ENCODE measurements at places on chromosomes 1 and 21.
A peak's percentile ranks its signal among the peaks of the same experiment; 100 is the strongest.

DNA sequence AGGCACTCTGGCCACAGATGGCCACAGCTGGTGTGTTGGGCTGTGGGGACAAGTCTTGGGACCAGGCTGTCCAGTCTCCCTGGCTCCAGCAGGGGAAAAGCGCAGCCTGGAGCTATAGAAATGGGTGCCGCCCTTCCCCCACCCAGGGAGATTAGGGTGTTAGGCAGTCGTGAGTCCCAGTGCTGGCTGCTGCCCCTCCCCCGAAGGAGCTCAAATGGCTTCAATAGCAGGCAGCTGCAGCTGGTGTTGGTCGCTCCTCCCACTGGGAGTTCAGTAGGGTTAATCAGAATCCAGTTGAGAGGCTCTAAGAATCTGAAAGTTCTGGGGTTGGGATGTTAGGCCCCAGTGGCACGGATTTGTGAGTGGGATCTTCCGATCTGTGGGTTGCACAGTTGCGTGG is 595.6 kb upstream of the PKN2 start:
- no peak for DNase-seq

GRCh38 chr1:201740670-201741111 is 88.3 kb upstream of the IPO9 start:
- no peak for DNase-seq

DNA sequence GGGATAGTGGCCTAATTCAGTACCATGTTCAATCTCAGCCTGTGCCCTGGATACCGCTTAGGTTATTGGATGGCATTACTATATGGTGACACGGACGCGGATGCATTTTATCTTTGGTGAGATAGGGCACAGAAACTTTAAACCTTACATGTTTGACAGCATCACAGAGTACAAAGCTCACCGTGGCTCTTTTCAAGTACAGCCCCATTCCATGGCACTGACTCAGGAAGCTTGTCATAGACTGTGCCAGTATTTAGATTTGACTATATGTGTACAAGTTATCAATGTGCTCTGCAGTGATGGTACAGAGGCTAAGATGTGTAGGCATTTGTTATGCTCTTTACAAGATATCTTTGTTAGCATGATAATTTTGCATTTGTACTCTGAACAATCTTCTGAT is 169.0 kb downstream of the RYR2 start:
- no peak for DNase-seq

DNA sequence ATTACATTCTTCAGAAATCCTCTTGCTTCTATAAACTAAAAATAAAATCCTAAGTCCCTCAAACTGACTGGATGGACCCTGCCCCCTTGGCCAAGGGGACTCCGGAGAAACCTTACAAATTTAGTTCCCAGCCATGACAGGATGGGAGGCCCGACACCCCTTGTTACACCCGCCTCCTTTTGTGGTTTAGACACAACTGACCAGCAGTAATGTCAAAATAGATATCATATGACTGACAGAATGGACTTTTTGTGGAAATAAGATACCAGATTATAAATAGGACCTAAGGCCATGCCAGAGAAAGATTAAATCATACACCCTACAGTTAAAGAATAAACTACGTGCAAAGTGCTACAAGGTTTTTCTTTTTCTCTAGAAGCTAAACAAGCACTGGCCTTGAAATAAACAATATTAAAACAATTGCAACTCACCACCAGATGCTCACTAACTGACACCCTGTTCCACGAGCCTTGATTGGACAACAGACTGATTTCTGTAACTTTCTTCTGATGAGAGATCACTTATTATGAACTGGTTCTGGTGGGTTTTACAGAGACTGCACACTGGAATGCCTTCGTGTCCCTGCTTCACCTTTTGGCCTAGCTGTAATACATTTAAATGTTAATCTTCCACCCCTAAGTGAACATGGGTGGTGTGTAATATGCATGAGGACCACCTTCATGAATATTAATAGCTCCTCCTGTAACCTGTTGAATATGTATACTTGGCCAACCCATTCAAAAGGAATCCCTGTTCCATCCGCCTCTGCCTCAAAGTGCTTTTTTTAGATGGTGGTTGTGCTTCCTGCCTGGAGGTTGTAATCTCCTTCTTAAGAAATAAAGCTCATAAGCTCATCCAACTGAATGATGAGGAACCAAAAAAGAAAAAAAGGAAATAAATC is 99.6 kb downstream of the ODF2L start:
- no peak for DNase-seq

DNA sequence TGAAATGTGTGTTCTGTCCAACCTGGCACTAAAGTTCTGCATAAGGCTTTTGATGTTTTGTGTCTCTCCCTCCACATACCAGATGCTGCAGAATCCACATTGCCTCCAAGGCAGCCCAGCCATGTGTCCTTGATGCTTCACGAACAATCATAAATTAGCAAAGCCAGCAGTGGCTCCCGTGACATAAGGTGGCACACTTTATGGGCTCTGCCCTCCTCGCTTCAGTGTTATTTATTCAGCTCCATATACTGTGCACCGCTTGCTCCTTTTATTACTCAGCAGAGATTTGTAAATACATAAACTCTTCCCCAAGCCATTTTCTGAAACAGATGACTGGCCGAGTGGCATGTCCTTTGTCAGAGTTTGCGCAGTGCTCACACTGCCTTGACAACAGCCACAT is 112.8 kb upstream of the SLC35F3 start:
- no peak for DNase-seq

DNA sequence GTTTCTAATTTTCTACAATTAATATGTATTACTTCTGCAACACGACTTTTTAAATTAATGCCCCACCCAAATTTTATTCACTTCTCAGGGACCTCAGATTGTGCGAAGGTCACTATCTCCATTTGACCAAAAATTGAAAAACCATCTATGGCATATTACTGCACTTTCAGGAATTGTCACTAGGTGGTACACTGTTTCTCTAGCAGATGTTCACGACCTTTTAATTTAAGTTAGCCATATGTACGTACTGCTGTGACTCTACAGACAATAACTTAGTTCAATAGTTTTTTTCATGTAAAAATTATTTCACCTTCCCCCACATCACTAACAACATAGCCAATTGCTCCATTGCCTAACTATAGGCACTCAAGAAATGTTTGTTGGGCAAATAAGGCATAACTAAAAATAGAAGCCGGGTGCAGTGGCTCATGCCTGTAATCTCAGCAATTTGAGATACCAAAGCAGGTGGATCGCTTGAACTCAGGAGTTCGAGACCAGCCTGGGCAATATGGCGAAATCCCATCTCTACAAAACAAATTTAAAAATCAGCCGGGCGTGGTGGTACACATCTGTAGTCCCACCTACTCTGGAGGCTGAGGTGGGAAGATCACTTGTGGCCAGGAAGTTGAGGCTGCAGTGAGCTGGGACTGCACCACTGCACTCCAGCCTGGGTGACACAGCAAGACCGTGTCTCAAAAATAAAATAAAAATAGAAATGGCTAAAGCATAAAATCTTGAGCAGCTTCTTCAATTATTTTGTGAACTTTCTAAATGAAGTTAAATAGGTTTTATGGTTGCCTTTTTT is 75.7 kb upstream of the PKN2 start:
- no peak for DNase-seq

DNA sequence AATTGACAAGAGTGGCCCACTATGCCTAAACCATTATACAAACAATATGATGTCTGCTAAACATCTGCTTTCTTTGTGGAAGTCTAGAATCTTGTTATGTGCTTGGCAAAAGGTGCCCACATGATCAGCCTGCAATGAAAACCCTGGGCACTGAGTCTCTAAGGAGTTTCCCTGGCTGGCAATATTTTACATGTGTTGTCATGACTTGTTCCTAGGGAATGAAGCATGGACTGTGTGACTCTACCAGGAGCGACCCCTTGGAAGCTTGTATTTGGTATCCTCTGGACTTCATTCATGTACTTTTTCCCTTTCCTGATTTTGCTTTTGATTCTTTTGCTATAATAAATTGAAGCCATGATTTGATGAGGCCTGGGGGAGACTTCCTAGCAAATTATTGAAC is 324.9 kb downstream of the HHIPL2 start:
- no peak for DNase-seq

GRCh38 chr21:44359396-44359795 is 6.0 kb downstream of the TRPM2 start:
- no peak for DNase-seq

DNA sequence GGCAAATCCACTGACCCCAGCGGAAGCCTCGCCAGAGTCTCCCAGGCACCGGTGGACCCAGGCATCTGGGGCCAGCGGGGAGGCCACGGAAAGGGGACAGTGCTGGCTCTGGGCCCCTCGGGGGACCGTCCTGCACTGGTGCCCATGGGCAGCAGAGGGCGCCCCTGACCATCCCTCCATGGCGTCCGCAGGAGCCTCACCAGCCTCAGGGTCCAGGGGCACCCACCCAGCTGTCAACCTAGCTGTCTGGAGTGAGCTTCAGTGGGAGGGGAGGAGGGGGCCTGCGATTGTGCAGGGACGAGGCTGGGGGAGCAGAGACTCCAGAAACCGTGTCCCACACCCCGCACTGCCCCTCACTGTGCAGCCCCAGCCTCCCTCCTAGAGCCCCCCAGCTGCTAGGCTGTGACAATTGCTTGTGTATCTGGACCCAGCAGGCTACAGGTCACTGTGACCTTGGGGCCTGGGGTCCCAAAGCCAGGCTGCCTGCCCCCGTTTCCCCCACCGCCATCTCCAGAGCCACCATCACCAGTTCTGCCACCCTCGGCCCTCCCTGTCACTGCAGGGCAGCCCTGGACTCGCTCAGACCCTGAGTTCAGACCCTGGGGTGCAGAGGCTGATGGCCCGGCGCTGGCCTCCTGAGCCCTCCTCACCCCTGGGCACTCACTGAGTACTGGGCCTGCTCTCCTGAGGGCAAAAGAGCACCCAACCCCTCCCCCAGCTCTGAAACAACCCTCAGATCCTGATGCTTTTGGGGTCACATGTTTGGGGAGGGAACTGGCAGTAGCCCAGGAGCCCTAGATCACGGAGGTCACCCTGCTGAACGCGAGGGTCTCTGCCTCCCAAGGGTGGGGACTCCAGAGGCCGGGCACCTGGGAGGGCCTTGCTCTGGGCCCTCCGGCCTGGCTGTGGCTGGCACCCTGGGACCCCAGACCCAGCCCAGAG is 10.6 kb upstream of the COL6A1 start:
- DNase-seq, result peak; percentile 29

DNA sequence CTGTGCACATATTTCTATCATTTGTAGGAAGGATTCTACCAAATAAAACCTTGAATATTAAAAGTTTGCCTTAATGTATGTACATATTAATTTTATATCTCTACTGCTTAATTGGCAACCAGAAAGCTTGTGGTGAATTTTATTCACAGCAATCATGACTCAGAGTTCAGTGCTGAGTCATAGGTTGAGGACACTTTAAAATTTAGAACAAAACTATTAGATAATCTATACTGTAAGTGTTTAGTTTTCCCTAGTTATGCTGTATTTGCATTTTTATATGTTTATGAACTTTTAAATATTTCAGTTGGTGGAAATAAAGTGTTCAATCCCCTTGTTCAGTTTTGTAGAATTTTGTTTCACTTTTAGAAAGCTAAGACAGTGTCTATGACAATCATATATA is 841.5 kb downstream of the KCNT2 start:
- DNase-seq, result no peak

- no peak for DNase-seq
Observed at GRCh38 chr1:200869376-200869752, 3.4 kb upstream of the GPR25 start.

- no peak for DNase-seq
Observed at GRCh38 chr1:58818075-58818474, 34.2 kb upstream of the JUN start.

DNA sequence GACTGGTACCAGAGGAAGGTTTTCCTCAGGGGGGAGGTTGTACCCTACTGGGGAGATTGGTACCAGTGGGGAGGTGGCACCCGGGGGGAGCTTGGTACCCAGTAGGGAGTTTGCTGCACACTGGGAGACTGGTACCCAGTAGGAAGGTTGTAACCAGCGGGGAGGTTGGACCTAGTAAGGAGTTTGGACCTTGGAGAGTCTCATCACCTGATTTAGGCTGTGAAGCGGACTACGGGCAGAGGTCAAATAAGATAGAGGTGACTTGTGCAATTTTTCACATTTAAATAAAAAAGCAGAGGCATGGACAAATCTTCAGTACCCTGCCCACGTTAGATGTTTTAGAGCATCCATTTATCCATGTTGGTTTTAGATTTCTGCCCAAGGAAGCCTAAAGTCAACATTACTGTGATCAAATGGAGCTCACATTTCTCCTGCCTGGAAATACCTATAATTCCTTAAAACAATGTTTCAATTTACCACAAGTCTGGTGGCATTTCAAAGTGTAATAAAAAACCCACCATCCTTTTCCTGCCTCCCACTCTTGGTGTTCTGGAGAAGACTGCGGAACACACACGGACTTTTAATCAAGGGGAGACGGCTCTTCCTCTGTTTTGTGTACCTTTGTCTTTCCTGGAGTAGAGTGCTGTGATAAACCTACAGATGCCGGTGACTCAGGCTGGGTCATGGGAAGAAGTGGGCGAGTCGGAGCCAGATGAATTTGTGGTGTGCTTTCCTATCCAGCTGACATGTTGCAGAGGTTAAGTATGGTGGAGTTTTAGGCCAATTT is 36.2 kb upstream of the MRPS6 start:
- DNase-seq, result no peak

DNA sequence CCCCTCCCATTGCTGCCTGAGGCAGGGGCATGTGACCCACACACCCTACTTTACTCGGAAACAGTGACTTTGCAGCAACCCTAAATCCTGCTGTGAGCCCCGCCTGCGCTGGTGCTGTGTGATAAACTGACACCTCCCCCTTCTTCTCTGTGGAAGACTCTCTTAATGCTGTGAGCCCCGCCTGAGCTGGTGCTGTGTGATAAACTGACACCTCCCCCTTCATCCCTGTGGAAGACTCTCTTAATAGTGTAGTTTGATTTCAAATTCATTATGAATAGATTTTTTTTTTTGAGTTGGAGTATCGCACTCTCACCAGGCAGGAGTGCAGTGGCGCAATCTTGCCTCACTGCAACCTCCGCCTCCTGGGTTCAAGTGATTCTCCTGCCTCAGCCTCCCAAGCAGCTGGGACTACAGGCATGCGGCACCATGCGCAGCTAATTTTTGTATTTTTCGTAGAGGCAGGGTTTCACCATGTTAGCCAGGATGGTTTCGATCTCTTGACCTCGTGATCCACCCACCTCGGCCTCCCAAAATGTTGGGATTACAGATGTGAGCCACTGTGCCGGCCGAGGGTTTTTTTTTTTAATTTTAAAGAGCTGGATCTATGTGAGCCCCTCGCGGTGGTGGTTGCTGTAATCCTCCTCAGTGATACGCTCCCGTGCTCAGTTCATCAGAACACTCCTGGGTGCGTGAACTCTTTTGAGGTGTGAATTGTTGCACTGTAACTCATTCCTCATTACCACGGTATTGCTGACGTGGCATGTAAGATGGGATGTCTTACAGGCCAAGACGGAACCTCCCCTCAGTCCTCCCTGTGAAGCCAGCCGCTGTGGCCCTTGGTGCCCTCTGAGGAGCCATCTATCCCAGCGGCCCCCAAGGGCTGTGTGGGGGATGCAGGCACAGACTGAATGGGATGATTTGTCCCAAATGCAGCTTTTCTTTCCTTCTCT is 60.3 kb downstream of the GALNT2 start:
- DNase-seq, result peak; percentile 44

GRCh38 chr1:3625151-3625907 is 514 bp downstream of the TPRG1L start:
- DNase-seq, result no peak

Data from activated CD4-positive, alpha-beta T cell treated with anti-CD3 and anti-CD28 coated beads, Interleukin-2, amount 50 U/mL, for 4 hours (primary cell).